GM13977 (cell line): ENCODE measurements at places on chromosomes 4 and X.

DNA sequence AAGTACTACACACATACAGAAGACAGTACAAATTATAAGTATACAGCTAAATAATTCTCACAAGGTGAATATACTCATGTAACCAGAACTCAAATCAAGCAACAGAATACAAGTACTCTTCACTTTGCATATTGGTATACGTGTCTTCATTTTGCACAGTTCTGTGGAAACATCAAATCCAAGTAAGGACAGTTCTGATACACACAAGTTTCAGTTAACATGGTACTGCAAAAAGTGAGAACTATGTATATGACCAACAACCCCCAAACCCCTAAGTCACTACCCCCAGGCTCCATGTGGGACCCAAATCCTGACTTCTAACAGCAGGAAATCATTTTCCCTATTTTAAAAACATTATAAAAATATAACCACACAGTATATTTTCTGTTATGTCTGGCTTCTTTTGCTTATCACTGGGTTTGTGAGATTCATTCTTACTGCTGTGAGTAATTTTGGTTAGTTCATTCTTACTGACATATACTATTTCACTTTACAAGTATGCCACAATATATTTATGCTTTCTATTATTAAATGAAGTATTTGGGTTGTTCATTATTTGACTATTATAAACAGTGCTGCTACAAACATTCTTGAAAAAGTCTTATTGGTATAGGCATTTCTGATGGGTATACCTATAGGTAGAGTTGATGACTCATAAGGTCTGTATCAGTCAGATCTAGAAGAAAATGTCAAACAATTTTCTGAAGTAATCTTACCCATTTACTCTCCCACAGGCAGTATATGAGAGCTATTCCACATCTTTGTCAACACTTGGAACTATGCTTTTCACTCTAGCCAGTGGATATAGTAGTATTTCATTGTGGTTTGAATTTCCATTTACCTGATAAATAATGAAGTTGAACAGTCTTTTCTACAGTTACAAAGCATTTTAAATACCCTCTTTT lies 47.0 kb downstream of the SCLT1 start:
- DNase-seq: no peak

DNA sequence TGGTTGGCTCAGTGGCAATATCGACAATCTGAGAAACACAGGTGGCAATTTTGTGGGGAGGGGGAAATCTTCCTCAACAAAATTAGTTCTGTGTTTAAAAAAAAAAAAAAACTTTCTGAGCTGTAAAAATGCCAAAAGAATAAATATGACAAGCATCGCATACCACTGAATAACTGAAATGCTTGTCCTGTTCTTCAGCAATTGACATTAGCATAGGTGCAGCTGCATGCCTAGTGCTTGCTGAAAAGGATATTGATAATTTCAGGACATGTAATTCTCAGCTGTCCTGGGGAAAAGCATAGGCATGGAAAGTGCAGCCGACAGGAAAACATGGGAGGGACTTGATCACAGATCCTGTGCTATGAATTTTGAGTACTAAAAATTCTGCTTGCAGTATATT lies 147.2 kb downstream of the SOWAHB start:
- DNase-seq: no peak

- DNase-seq: no peak
These were observed 75.2 kb downstream of the FAM53A start for GRCh38 chr4:1608821-1609500.

GRCh38 chr4:4260185-4260751 lies 12.2 kb upstream of the TMEM128 start:
- DNase-seq: peak; percentile 57

GRCh38 chr4:6313216-6313615 lies 43.6 kb downstream of the WFS1 start:
- no peak for DNase-seq

GRCh38 chr4:155974996-155975395 lies 21.3 kb upstream of the CTSO start:
- DNase-seq: no peak

- no peak for DNase-seq
These were observed 157.8 kb upstream of the TTC29 start for GRCh38 chr4:147103403-147103946.

DNA sequence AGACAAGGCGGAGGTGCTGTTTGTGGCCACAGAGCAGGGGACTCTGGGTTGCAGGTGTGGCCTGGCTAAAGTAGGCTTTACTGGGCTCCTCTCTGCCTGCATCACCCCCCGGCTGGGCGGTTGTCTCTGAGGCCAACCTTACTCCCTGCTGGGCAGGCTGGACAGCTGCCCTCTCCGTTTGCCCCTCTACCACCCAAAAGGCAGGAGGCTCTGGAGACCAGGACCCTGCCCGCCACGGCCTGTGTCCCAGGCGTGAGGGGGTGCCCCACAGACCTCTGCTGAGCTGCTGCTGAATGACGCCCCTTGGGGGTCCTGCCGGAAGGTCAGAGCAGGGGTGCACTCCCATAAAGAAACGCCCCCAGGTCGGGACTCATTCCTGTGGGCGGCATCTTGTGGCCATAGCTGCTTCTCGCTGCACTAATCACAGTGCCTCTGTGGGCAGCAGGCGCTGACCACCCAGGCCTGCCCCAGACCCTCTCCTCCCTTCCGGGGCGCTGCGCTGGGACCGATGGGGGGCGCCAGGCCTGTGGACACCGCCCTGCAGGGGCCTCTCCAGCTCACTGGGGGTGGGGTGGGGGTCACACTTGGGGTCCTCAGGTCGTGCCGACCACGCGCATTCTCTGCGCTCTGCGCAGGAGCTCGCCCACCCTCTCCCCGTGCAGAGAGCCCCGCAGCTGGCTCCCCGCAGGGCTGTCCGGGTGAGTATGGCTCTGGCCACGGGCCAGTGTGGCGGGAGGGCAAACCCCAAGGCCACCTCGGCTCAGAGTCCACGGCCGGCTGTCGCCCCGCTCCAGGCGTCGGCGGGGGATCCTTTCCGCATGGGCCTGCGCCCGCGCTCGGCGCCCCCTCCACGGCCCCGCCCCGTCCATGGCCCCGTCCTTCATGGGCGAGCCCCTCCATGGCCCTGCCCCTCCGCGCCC lies 920 bp downstream of the HTT-AS start:
- no peak for DNase-seq

DNA sequence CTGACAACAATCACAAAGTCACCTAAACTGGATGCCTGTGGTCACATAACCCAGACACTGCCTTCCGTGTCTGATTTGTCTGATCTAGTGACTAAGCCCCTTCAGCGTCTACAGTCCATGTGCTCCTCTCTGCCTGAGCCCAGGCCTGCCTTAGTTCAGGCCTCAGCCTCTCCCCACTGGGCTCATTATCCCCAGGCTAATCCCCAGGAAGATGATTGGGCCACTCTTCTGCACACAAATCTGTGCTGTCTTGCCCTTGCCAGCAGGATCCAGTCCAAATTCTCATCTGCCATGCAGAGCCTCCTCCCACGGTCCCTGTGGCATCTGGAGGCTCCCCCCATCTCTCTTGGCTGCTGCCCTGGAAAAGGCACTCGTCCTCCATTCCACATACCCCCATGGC lies 96.5 kb downstream of the SLC2A9 start:
- no peak for DNase-seq

- DNase-seq: no peak
These were observed 75.4 kb upstream of the PRPS1 start for GRCh38 chrX:107552930-107553329.

GRCh38 chr4:4347585-4347984 lies 39.3 kb upstream of the NSG1 start:
- no peak for DNase-seq
